Urinary bladder (tissue), 4 donors: ENCODE measurements at places on chromosomes 7 and 10. TPM values are rescaled to one million over a fixed set of nuclear protein-coding genes. Genes with fewer than 3 reads are reported as not detected.

DNA sequence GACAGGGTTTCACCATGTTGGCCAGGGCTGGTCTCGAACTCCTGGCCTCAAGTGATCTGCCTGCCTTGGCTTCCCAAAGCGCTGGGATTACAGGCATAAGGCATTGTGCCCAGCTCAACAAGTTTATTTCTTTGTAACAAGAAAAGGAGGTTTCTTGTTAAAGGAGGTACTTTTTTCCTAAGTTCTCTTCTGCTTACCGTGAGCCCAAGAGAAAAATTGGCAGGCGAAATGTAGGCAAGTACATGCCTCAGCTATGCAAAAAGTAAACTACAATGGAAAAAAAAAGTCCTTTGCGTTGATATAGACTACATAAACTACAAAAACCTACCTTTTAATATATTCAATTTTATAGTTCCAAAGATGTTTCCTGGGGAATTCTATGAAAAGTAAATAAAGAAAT is 122.6 kb downstream of the DKK1 start:
- DNase-seq: no peak

GRCh38 chr7:311131-311680 is 21.2 kb downstream of the FOXL3 start:
- DNase-seq: no peak

DNA sequence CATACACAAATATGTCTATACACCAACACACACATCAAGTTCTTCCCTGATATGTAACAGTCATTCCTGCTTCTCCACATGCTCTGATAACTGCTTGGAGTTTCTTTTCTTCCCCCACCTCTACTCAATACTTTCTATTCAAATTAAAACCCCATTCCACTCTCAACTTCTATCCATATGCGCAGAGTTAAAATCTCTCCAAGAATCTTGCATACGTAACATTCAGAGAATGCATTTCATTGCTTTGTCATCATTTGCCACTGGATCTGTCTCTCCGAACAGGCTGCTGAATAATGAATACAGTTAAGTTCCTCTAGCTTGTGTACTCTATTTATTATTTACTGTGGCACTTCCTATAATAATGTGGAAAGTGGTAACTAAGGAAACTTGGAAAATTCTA is 68.8 kb downstream of the DGKB start:
- no peak for DNase-seq

DNA sequence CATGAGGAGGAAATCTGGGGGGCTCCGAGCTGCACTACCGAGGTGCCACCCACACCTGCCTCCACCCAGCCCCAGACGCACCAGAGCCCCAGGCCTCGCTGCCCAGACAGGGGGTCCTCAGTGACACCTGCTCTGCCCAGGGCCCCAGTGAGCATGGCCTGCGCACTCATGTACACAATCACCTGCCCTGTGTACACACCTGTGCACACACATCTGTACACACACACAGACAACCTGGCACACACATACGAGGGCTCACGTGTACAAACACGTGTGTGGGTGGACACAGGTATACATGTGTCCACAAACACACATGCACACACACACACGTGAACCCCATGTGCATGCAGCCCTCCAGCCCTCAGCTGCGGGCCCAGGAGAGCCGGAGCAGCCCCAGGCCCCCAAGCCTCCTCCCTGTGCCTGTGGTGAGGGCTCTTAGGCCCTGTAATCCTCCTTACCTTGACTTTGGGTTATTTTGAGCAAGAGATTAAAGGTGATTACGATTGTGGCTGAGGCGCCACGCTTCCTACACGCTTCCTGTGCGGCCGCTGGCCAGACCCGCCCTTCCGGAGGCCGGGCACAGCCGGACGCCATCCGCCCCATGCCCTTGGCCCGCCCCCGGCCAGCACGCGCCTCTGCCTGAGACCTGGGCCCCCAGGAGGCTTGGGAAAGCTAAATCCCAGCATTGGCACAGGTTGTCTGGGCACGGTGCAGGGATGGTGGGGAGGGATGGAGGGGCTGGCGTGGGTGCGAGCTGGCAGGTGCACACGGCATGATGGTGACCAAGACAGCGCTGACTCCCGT is 71.9 kb downstream of the ELFN1 start:
- no peak for DNase-seq

DNA sequence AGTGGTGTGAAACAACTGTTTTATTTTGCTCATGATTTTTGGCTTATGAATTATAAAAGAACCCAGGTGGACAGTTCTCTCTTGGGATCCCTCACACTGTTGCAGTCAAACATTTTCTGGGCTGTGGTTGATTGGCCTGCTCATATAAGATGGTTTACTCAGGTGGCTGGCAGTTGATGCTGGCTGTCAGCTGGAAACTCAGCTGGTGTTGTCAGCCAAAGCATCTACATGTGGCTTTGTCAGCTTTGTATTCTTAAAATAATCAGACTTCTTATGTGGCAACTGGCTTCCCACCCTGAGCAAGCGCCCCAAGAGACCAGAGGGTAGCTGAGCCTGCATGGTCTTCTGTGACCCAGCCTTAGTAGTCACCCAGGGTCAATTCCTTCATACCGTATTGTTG is 534.7 kb downstream of the NRG3 start:
- no peak for DNase-seq

- DNase-seq: no peak
Observed at GRCh38 chr7:151017953-151018420, 6.3 kb downstream of the ATG9B start.

DNA sequence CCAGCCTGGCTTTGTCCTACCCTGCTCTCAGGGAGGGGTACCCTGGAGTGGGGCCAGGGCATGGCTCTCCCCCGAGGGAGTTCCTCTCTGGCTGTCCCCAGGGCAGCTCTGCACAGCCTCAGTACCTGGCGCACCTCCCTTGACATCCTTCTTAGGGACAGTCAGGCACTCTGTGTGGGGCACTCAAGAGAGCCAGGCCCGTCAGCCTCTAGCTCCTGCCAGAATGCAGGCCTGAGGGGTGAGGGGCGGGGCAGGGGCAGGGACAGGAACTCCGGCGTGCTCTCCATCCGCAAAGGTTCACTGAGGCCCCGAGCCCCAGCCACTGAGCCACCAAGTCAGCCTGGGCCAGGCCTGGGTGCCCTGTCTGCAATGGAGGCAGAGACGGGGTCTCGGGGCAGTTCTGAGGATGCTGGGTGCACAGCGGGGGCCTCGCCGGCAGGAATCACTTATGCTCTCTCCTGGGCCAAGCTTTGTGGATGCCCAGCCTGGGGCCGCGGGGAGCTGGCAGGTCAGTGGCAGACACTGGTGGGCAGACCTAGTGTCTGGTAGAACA is 10.1 kb downstream of the LIMK1 start:
- no peak for DNase-seq

- no peak for DNase-seq
Observed at GRCh38 chr7:110675383-110676103, 415.4 kb upstream of the LRRN3 start.

- DNase-seq: no peak
Observed at GRCh38 chr10:98474628-98475027, 27.9 kb upstream of the HPS1 start.

DNA sequence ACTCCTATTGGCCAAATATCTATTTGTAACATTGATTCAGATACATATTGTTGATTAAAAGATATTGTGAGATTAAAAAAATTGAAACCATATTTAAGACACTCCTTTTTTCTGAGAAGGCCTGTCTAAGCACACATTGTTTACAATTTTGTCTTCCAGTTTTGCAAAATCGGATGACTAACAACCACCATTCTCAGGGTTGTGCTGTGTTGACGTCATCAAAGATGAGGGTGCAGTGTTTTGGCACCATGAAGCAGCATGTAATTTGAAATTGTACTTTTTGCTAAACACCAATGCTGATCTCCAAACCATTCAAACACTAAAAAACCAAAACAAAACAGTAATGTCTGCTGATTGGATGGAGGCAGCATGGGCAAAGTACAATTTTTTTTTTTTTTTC is 7.4 kb downstream of the CREB5 start:
- DNase-seq: no peak

DNA sequence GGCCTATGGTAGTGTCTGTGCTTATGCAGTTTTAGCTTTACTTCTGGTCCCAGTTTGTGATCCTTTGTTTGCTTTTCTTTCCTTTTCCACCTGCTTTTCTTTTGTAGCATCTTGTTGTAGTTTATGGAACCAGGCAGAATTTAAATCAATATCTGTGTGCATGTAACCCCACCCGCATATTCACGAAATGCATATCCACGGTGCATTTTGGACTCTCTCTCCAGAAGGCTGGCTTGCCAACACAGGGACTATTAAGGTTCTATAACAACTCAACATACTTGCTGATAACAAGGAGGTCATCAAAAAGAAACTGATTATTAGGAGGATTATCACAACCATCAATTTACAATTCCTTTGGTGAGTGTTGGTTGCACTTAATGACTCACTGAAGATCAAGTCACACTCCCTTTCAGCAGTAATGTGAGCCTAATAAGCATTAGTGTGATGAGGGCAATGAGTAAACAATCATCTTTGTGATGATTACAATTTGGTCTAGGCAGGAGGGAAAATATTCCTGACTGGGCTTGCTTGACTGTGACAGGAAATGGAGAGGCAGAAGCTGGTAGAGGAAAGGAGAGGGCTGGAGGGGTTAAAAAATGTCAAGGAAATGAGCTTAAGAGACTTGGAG is 378.6 kb downstream of the REEP3 start:
- no peak for DNase-seq

- no peak for DNase-seq
Observed at GRCh38 chr10:131270461-131271190, 40.9 kb downstream of the TCERG1L start.

- DNase-seq: no peak
Observed at GRCh38 chr10:95925033-95925432, 17.3 kb downstream of the CC2D2B start.

DNA sequence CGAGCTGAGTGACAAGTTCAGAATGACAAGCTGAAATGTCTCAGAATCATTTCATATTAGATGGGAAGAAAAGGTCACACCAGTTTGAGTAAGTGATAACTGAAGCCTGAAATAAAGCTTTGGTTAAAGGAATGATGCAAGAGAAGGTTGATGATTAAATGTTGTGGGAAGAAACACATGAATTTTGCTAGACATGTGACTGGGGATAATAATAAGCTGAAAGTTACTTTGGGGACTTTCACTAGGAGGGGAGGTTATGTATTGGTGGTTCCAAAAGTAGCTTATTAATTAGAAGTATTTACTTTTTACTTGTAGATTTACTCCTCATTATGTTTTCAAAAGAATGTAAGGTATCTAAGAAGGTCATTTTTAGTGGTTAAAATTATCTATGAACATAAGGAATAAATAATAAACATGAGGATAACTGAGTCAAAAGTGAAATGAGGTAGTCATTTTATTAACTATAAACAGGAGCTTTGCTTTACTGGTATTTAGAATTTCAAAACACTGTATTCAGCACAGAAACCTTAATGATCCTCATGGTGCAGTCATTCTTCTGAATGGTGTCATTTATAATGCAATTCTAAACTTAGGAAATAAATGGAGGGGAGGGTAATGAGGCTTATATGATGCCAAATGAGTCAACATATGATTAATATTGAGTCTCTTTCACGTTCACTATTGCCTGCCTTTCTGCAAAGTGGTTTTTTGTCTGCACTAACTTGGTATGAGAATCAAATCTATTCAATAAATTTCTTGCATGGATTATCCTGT is 63.7 kb downstream of the PRKG1 start:
- no peak for DNase-seq

DNA sequence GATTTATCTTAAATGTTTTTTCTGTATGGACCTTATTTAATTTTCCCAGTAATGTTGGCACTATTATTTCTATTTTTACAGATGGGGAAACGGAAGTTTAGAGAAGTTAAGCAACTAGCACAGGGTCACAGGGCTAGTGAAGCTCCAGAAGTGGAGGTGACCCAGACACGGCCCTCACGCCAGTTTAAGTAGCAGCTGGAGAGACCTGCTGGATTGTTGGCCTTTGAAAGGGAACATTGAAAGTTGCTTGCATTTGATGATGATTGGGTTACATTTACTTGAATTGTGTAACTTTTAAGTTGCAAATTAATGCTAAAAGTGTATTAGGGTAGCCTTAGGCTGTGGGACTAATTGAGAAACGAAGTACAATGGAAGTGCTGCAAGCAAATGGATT is 25.6 kb downstream of the CDK14 start:
- no peak for DNase-seq

DNA sequence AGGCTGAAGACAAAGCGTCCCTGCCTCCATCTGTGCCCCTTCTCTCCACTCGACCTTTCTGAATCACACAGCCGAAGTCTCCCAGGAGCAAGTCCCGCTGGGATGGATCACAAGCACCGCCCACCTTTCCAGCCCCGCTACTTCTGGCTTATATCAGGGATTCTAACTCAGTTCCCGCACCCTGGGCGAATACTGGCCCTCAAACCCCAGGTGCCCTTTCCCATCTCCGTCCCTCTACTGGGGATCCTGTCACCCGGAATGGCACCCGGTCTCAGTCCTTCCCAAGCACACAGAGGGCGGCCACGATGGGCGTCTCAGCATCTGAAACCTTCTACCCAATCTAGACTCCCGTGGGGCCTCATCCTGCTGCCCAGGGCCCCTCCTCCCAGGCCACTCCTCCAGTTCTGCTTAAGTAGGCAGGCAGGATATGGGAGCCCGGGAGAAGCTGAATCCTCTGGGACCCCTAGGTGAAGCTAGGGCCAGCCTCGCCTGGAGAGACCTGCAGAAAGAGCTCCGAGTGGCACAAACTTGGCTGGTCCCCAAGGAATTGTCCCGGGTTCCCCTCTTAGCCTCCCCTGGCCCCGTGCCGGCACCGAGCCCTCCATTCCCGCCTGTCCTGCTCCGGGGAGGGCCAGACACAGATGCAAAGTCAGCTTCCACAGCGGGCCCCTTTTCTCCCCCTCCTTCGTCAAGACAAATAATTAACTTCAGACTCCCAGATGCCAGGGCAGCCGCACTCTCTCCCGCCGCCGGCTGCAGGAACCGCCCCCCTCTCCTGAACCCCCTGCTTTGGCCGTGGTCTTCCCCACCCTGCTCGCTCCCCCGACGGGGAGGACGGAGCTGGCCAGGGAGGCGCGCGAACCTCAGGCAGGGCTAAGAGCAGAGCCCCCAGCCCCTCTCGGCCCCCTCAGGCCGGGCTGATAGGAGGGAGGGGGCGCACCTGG is 612 bp downstream of the KCP start:
- DNase-seq: no peak

GRCh38 chr7:116316838-116317628 is 106.7 kb downstream of the TES start:
- no peak for DNase-seq

- DNase-seq: no peak
Observed at GRCh38 chr7:137243741-137244140, 99.8 kb downstream of the PTN start.

GRCh38 chr10:86291616-86292340 is 74.8 kb downstream of the GRID1 start:
- DNase-seq: no peak

GRCh38 chr10:95346715-95347401 is 56.1 kb upstream of the PDLIM1 start:
- DNase-seq: no peak

The FKBP9 gene
- 232 TPM for total RNA-seq

The CYP3A5 gene
- 29.9 TPM for total RNA-seq

The TMEM273 gene
- total RNA-seq: 14.4 TPM

The IRF5 gene
- 5.3 TPM for total RNA-seq

The GIMAP2 gene
- 18.8 TPM for total RNA-seq

The TFEC gene
- 8.2 TPM for total RNA-seq

The SPDYE5 gene
- total RNA-seq: not detected
